ENCODE measurements at places on chromosomes 11 and 22. TPM values are rescaled to one million over a fixed set of nuclear protein-coding genes. Genes with fewer than 3 reads are reported as not detected.

- H3K36me3 ChIP-seq = no peaks in the 10 kb centered on the region
- H3K4me3 ChIP-seq = no peak overlapping the region
- H3K4me1 ChIP-seq = no peaks in the 10 kb centered on the region
- H3K27ac ChIP-seq = no peak overlapping the region
- no peak for DNase-seq
- peaks cover 10% of the 10 kb centered on the region for H3K27me3 ChIP-seq
Measured at GRCh38 chr11:76408171-76408965, 27.2 kb downstream of the GVQW3 start.

DNA sequence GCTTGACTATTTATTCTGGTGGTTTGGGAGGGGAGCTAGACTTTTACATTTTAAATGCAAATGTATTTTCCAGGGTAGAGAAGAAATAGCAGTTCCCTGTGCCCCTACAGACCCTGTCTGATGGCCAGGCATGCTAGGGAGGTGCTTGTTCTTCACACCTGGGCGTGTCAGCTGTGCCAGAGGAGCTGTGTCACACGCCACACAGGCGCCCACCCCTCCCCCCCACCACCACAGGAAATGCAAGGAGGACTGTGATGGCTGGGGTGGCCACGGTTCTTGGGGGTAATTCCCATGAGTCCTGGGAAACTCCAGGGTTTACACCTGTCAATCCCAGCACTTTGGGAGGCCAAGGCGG, 82.2 kb downstream of the FLI1 start:
- H3K36me3 ChIP-seq = peaks cover 78% of the 10 kb centered on the region
- H3K4me1 ChIP-seq = peaks cover 48% of the 10 kb centered on the region
- no peak overlapping the region for H3K4me3 ChIP-seq

- no peak overlapping the region for H3K4me3 ChIP-seq
- no peaks in the 10 kb centered on the region for H3K27me3 ChIP-seq
- H3K36me3 ChIP-seq = peaks cover 9% of the 10 kb centered on the region
- no peak for DNase-seq
- H3K4me1 ChIP-seq = peaks cover 40% of the 10 kb centered on the region
- H3K27ac ChIP-seq = no peak overlapping the region
Measured at GRCh38 chr11:78314762-78315161, 102.9 kb downstream of the GAB2 start.

GRCh38 chr11:80462211-80462610, 1021.4 kb upstream of the TENM4 start:
- H3K27me3 ChIP-seq = no peaks in the 10 kb centered on the region
- H3K4me3 ChIP-seq = no peak overlapping the region
- no peak for DNase-seq
- no peaks in the 10 kb centered on the region for H3K36me3 ChIP-seq

DNA sequence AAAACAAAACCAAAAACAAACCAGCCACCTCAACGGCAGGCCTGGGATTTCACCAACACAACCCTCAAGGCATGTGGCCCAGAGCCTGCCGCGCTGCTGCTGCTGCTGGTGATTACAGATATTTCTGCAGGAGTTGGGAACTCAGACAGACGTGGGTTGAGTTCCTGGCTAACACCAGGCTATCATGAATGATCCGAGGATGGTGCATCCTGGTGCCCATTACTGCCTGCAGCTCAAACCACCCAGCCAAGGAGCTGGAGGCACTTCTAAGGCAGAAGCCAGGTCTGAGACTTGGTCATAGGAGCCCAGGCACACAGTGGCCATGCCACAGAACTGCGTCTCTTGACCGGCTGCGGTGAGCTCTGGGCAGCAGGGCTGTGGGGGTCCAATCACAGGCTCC, 151.8 kb downstream of the MPPED1 start:
- H3K36me3 ChIP-seq = no peaks in the 10 kb centered on the region
- H3K27me3 ChIP-seq = no peaks in the 10 kb centered on the region
- DNase-seq = no peak

GRCh38 chr11:120775986-120776951, 247.6 kb upstream of the TBCEL start:
- DNase-seq = no peak
- H3K4me3 ChIP-seq = no peak overlapping the region
- no peaks in the 10 kb centered on the region for H3K4me1 ChIP-seq
- H3K27ac ChIP-seq = no peak overlapping the region

IGLL1 gene
- not detected for total RNA-seq

GRCh38 chr11:111115890-111116289, 129.6 kb upstream of the POU2AF2 start:
- H3K27ac ChIP-seq = no peak overlapping the region
- no peaks in the 10 kb centered on the region for H3K4me1 ChIP-seq
- no peak overlapping the region for H3K4me3 ChIP-seq

DNA sequence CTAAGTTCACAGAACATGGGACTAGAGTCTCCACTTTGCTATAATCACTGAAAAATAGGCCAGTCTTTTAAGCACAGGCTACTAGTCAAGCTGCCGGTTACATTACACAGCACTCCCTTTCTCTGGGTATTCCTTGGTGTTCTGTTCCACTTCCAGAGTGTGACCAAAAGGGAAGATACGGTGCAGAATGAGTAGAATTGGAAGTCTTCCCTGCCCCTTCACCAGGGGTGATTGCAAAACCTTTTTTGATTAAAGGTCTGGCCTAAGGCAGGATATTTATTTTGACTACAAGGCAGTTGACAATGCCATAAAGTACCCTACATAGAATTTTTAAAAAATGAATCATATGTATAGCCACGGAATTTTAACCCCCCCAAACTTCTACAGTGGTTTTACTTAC, 59.6 kb upstream of the ADORA2A start:
- peaks cover 62% of the 10 kb centered on the region for H3K36me3 ChIP-seq
- H3K27me3 ChIP-seq = no peaks in the 10 kb centered on the region
- H3K4me3 ChIP-seq = no peak overlapping the region
- H3K4me1 ChIP-seq = no peaks in the 10 kb centered on the region

CHEK1 gene
- 81.4 TPM for total RNA-seq

PHF21B gene
- total RNA-seq = not detected

DNA sequence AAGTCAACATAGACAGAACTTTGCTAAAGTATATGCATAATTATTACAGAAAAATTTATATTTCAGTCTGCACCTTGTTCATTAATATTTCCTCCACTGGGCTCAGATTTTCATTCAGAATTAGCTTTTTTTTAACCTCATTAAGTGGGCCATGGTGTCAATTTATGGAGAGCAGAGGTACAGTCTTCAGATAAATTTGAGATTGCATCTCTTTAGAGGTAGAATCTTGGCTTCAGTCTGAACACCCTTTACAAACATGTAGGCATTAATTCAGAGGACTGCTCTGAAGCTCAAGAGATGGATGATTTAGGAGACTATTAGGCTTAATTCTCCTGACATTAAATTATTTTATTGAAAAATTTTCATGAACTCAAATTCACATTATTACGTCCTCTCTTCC, 3.4 kb upstream of the HBB start:
- H3K27ac ChIP-seq = no peak overlapping the region
- H3K4me3 ChIP-seq = no peak overlapping the region
- H3K27me3 ChIP-seq = peaks cover 3% of the 10 kb centered on the region
- no peak for DNase-seq
- no peaks in the 10 kb centered on the region for H3K36me3 ChIP-seq
- H3K4me1 ChIP-seq = peaks cover 4% of the 10 kb centered on the region

MICALL1 gene
- total RNA-seq = 27.6 TPM

SCGB1D2 gene
- total RNA-seq = not detected

APOL6 gene
- 83.6 TPM for total RNA-seq

SUSD2 gene
- total RNA-seq = 1.1 TPM

- H3K27ac ChIP-seq = no peak overlapping the region
- peaks cover 9% of the 10 kb centered on the region for H3K4me1 ChIP-seq
- no peak overlapping the region for H3K4me3 ChIP-seq
- no peak for DNase-seq
- no peaks in the 10 kb centered on the region for H3K36me3 ChIP-seq
Measured at GRCh38 chr11:119726150-119726553, 2.8 kb downstream of the NECTIN1 start.

GRCh38 chr11:31996159-31996881, 94.6 kb upstream of the RCN1 start:
- peaks cover 14% of the 10 kb centered on the region for H3K4me1 ChIP-seq
- H3K36me3 ChIP-seq = no peaks in the 10 kb centered on the region
- no peak overlapping the region for H3K4me3 ChIP-seq
- no peak overlapping the region for H3K27ac ChIP-seq
- DNase-seq = no peak

GGT5 gene
- total RNA-seq = 0.10 TPM

TMEM191C gene
- 1.4 TPM for total RNA-seq

DNA sequence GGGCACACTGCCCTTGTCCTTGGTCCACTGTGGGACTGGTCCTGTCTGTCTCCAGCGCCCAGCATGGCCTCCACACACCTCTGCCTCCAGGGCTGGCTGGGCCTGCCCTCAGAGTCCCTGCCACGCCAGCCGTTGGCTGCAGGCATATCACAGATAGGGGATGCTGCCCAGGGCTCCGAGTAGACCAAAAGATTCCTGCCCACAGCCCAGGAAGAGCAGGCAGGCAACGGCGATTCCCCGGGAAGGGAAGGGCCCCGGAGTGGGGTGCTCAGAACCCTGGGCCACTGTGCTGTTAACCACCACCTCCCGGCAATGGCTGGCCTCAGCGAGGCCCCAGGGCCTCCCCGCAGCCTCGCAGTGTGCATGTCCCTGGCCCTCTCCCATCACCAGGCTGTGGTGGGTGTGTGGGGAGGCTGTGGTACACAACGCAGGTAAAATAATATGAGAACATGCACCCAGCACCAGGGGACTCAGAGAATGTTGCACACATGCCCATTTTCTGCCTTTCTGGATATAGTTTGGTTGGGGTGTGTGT, 2.2 kb downstream of the IFITM5 start:
- peak overlapping the region; percentile 74 for H3K27ac ChIP-seq
- no peak overlapping the region for H3K4me3 ChIP-seq
- no peak for DNase-seq
- H3K4me1 ChIP-seq = peaks cover 15% of the 10 kb centered on the region
- H3K27me3 ChIP-seq = peaks cover 1% of the 10 kb centered on the region

FOLR1 gene
- not detected for total RNA-seq

DNA sequence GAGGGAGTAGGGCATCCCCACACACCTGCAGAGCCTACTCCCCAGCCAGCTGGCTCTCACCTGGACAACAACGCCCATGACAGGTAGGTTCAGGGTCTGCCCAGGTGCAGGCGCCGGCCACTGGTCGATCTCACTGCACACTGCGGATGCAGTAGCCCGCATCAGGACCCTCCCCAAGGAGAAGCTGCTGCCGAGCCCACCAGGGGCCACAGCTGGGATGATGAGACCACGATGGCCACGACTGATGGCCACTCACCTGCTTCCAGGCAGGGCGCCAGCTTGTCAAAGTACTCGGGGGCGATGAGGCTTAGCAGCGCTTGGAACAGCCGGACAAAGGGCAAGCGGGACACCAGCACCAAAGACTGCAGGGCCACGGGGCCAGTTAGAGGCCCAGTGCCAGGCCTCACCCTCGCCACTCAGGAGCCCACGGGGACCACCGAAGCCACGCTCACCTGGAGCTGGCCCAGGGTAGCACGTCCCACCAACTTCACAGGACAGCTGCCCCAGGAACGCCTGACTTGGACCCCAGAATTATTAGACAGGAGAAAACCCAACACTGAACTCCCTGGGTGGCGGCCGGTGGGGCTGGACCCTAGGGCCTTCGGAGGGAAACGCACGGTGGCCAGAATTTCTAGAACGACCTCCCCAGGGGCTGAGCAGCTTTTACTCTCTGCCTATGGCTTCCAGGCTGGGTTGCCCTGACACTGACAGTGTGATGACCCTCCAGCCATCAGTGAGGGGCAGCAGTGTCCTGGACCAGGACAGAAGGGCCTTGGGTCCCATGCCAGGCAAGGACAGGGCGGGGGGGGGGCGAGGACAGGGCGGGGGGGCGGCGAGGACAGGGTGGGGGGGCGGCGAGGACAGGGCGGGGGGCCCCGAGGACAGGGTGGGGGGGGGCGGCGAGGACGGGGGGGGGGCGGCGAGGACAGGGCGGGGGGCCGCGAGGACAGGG, 8.9 kb upstream of the PLXNB2 start:
- no peaks in the 10 kb centered on the region for H3K36me3 ChIP-seq
- no peaks in the 10 kb centered on the region for H3K27me3 ChIP-seq
- no peak for DNase-seq
- H3K27ac ChIP-seq = no peak overlapping the region
- no peak overlapping the region for H3K4me3 ChIP-seq

GRCh38 chr11:8871171-8871775, 39.7 kb upstream of the AKIP1 start:
- peaks cover 67% of the 10 kb centered on the region for H3K27me3 ChIP-seq
- peak overlapping the region; percentile 38 for H3K4me3 ChIP-seq
- H3K4me1 ChIP-seq = peaks cover 19% of the 10 kb centered on the region
- H3K27ac ChIP-seq = no peak overlapping the region
- H3K36me3 ChIP-seq = no peaks in the 10 kb centered on the region

DNA sequence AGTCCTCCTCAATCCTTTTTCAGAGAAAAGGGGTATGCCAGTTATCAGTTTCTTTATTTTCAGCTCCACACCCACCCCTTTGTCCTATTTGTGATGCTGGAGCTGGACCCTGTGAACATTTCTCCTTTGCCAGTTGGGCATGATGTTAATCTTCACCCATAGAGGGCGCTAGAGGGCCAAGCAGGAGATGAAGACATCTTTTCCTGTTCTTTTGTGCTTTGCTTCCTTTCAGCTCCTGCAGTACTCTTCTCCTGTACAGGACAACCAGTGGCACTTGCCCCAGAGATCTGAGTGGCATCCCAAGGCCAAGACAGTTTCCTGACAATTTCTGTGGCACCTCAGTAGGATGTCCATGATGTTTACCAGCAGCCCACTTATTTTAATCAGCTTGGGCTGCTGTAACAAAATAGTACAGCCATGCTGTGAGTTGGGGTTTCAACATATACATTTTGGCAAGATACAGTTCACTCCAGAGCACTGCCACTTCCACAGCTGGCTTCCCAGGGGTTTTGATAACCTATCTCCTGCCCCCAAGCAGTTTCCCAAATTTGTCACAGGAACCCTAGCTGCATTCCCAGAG, 4.6 kb downstream of the SAA2 start:
- no peaks in the 10 kb centered on the region for H3K36me3 ChIP-seq
- peaks cover 26% of the 10 kb centered on the region for H3K27me3 ChIP-seq
- H3K4me3 ChIP-seq = no peak overlapping the region
- peak; percentile 87 for DNase-seq

GRCh38 chr11:8311366-8311765, 47.7 kb upstream of the LMO1 start:
- H3K4me1 ChIP-seq = peaks cover 2% of the 10 kb centered on the region
- H3K27ac ChIP-seq = no peak overlapping the region
- H3K27me3 ChIP-seq = no peaks in the 10 kb centered on the region
- no peaks in the 10 kb centered on the region for H3K36me3 ChIP-seq

DNA sequence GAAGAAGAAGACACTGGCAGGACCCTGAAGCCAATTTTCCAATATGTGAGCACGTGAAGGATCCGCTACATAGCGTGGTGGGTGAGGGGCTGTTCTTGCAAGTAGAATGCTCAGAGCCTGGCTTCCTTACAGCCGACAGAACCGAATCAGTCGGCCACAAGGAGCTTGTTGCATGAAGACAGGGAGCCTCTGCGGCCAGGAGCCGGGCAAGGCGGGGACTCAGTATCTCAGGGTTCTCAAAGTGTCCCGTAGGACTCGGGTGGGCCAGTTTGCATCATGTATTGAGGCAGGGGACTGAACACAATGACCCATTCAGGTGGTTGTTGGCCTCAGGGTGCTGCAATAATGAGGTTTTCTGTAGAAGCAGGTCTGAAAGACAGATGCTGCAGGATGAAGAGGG, 289.5 kb downstream of the NTM start:
- H3K36me3 ChIP-seq = no peaks in the 10 kb centered on the region
- DNase-seq = no peak
- H3K4me3 ChIP-seq = no peak overlapping the region
- no peak overlapping the region for H3K27ac ChIP-seq

- H3K4me1 ChIP-seq = no peaks in the 10 kb centered on the region
- H3K36me3 ChIP-seq = no peaks in the 10 kb centered on the region
- H3K27me3 ChIP-seq = no peaks in the 10 kb centered on the region
- H3K27ac ChIP-seq = no peak overlapping the region
- H3K4me3 ChIP-seq = no peak overlapping the region
- no peak for DNase-seq
Measured at GRCh38 chr11:132895340-132895739, 637.0 kb downstream of the OPCML start.

Data from activated CD4-positive, alpha-beta T cell treated with anti-CD3 and anti-CD28 coated beads, Interleukin-2, amount 10 ng/mL, durations not matched to agents 7 days and 5 days (primary cell).